ENCODE measurements at places on chromosomes 3 and 15. TPM values are rescaled to one million over a fixed set of nuclear protein-coding genes. Genes with fewer than 3 reads are reported as not detected.

Gene IL17RE
- 4.8 TPM for total RNA-seq

DNA sequence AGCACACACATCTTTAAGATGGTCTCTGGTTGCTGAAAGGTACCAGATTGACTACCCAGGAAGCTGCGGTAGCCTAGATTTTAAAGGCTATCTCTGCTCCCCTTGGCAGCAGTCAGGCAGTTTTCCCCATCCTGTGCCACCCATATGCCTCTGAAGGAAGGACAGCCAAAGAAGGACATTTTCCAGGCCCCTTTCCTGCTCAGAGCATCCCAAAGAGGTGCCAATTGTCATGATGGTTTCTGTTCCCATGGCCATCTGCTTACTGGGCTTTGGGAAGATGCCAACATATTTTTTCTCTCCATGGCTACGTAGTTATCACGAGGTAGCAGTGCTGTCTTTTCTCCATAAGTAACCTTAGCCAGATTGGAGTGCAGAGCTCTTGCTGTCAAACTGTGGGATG is 39.7 kb downstream of the UNC13C start:
- DNase-seq = no peak

- DNase-seq = no peak
Measured at GRCh38 chr3:152556731-152557254, 278.1 kb upstream of the P2RY1 start.

Gene CPLX3
- total RNA-seq = not detected

DNA sequence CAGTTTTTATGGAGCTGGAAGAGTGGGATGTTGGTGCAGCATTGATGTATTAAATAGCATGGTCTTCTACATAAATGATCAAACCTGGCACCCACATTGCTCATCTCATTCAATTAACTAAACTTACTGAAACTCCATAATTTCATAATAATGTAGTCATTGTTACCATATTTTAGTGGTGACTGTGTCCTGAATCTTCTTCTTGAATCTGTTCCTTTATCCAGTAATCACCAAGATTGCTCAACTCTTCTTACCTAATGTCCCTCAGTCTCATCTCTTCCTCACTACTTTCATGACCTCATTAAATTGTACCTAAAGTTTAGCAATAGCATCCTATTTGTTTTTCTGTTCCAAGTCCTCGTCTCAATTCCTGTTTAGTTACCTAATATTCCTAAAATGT is 69.8 kb downstream of the FGF7 start:
- peak; percentile 18 for DNase-seq

GRCh38 chr15:33675246-33675645 is 293.1 kb upstream of the CHRM5 start:
- DNase-seq = no peak

GRCh38 chr3:80060664-80061063 is 292.9 kb upstream of the ROBO1 start:
- DNase-seq = no peak

DNA sequence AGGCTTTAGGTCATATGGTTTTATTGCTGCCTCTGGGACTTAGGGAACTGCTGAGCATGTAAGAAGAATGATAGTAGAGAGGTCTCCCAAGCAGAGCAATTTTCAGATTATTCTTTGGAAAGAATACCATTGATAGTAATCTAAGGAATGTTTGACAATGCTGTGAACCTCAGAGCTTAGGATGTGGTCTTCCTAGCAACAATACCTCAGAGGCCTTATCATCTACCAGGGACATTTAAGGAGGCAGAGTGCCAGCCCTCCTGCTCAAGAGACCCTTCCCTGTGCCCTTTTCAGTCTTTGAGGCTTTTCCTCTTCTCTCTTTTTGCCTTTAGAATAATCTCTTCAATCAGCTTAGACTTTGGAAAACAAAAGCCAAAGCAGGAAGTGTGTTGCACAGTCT is 272.1 kb downstream of the OXSM start:
- DNase-seq = no peak

DNA sequence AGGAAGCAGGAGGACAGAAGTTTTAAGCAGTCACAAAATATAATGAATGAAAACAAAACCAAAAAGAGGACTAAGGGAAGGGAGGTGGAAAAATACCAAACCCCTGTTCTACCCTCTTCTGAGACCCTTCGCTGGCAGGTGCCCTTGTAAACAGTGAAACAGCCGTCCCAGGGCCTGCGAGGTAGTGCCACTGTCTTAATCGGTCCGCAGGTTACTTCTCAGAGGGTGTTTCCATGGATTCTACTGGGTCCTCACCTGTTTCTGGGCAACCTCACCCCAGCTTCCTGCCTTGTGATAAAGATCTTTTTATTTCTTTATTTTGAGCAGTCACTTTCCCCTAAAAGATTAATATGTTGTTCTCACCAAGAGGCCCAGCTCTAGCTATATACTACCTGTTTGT is 65.3 kb downstream of the SLC30A4 start:
- no peak for DNase-seq

Gene GUCA1C
- total RNA-seq = 0.23 TPM

GRCh38 chr15:62404194-62404985 is 239.3 kb upstream of the C2CD4B start:
- DNase-seq = no peak

- no peak for DNase-seq
Measured at GRCh38 chr3:72238010-72238691, 453.2 kb upstream of the PROK2 start.

DNA sequence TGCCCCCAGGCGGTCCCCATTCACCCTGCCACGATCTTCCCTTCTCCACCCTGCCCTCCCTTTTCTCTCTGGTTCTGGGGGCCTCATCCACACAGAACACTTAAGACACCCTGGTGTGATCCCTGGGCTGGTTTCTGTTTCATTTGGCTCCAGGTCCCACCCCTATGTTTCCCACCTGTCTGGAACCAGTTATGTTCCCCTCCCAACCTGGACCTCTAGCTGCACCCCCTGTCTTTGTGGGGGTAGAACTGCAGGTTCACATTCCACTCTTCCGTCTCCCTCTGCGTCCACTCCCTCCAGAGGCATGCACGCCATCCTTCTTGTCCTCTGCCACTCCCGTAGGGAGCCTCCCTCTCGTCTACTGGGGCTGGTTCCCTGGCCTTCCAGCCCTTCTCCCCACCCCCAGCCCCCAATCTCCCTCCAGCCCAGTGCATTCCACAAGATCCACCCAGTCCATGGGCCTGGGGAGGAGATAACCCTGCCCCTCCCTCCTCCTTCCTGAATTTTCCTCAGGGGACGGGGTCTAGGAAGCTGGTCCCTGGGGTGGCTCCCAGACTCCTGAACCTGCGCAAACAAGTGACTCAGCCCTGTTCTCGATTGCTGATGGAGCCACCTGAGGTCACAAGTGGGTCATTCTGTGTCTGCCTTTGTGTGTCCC is 73.8 kb downstream of the ABTB1 start:
- no peak for DNase-seq

- DNase-seq = no peak
Measured at GRCh38 chr15:80386151-80386550, 18.0 kb upstream of the ARNT2 start.

DNA sequence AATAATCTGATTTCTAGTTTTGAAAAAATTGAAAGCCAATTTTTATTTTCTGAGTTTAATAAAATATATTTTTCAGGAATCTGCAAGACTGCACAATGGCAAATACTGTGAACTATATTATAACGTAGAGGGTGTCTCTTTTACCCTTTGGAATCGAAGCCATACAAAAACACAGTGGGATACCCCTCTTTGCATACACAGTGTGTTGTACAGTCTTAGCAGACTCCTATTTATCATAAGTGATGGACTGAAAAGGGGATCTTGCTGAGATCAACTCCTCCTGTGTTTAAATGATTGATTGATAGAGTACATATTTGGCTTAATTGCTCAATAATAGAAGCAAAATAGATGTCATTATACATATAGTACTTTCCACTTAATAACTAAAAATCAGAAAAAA is 981.2 kb downstream of the NSUN3 start:
- no peak for DNase-seq

DNA sequence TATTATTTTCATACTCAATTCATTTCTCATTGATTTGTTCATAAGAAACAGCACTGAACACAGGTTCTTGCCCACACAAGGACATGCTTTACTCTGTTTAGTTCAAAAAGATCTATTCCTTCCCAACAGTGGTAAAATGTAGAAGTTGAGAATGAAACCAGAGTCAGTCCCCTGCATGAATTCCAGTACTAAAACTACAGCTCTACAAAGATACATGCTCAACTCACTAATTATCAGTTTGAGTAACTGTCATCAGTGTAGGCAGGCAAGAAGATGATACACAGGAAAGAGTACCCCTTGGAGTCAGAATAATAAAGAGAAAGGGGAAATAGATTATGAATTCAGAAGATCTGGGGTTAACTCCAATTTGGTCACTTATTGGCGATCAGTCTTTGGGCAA is 43.2 kb downstream of the NR2E3 start:
- no peak for DNase-seq

DNA sequence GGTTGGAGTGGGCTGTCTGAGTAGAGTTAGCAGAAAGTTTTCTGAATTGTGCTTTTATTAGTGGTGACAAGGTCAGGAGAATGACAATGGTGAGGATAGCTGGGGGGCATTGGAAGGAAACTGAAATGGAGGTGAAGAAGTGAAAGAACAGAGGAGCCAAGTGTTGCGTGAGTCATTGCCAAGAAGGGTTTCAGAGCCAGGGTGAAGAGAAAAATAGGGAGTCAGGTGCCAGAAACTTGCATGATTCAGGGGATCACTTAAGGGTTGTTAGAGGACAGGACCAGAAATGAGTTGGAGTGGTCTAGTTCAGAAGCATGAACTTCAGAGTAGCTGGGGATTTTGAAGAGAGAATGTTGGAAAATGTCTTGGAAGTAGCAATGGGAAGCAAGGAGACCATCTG is 86.0 kb upstream of the GALNT15 start:
- DNase-seq = no peak

GRCh38 chr15:36921484-36922091 is 178.8 kb downstream of the MEIS2 start:
- DNase-seq = no peak

DNA sequence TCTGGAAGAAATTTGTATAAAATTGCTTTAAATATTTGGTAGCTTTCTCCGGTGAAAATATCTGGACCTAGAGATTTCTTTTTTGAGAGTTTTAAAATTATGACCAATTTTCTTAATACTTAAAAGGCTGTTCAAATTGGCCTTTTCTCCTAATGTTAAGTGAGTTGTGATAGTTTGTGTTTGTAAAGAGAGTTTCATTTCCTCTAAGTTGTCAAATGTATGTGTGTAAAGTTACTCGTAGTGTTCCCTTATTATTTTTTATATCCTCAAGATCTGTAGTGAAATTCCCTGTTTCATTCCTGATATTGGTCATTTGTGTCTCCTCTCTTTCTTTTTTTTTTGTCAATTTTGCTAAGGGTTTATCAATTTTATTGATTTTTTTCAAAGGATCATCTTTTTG is 92.6 kb upstream of the CTNNB1 start:
- DNase-seq = no peak
